SJSA1 (cell line): ENCODE measurements at places on chromosomes 5 and 9. TPM values are rescaled to one million over a fixed set of nuclear protein-coding genes. Genes with fewer than 3 reads are reported as not detected.

The PPIC gene
- total RNA-seq = 131 and 133 TPM in 2 replicates

The GKAP1 gene
- 0.37 and 19.0 TPM in 2 replicates for total RNA-seq

The LHX6 gene
- 4.6 and 6.4 TPM in 2 replicates for total RNA-seq

The NDOR1 gene
- 5.2 and 6.5 TPM in 2 replicates for total RNA-seq

The HK3 gene
- total RNA-seq = not detected in 2 replicates

The FAM78A gene
- total RNA-seq = 0.03 TPM in 1 of 2 replicates, not detected in the other

The DOCK2 gene
- 1.5 and 3.5 TPM in 2 replicates for total RNA-seq

The CYLC2 gene
- not detected in 2 replicates for total RNA-seq

The SPINK6 gene
- total RNA-seq = not detected in 2 replicates

The DMRT2 gene
- not detected in 2 replicates for total RNA-seq

The MARCOL gene
- total RNA-seq = not detected in 2 replicates

The IL33 gene
- total RNA-seq = not detected in 2 replicates

The DDX4 gene
- total RNA-seq = not detected in 2 replicates

The STOML2 gene
- 73.3 and 75.4 TPM in 2 replicates for total RNA-seq

The UCK1 gene
- 19.1 and 21.9 TPM in 2 replicates for total RNA-seq

The PCA3 gene
- not detected in 2 replicates for total RNA-seq

DNA sequence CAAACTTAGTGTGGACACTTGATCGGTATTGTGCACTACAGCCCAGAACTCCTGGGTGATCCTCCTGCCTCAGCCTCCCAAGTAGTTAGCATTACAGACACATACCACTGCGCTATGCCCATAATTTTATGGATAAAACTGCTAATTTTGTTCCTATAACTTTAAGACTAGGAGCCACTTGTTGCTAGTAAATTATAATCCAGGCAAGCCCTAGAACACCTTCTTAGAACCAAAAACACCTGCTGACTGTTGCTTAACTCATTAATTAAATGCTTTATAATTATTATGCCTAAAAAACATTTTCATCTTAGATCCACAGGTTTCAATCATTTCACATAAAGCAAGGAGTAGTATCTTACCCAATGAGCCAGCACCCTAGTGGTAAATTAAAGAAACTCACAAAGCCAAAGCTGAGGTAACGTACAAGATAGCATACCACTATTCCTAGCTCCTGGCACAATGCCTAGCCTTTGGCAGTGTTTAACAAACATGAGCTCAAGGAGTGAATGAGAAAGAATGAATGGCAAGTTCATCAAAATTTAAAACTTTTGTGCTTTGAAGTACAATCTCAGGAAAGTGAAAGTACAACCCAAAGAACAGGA is 5.4 kb downstream of the MRPS27 start:
- peak; percentile 74 for DNase-seq

DNA sequence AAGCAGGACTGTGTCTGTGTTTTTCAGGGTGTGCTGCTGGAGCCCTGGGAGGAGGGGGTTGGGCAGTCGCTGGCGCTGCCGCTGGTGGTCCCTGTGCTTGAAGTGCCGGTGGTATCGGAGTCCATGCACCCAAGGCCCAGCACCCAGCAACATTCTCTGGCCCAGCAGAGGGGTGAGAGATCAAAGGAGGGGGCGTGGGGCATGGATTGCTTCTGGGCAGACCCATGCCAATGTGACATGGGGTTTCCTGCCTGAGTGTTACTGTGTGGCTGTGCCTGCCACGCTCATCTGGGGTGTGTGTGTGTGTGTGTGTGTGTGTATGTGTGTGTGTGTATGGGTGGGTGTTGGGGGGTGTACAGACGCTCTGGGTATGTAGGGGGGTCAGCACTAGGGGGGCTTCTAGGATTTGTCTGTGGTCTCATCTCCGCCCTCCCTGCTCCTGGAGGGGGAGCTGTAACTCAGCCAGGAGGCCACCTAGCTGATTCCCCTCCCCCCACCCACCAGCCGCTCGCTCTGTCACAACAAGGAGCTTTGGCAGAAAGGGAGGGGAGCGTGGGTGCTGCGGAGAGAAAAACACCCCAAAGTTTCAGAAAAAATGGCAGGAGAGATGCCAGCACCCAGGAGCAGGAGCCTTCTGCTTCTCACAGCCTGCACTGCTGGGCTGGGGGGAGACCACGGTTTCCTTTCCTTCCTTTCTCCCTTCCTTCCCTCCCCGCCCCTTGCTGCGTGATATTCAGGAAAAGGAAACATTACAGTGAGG is 35.9 kb upstream of the HSPA9 start:
- no peak for DNase-seq

- no peak for DNase-seq
Observed at GRCh38 chr9:37100327-37100726, 20.0 kb upstream of the ZCCHC7 start.

- no peak for DNase-seq
Observed at GRCh38 chr9:92725766-92726165, 38.9 kb downstream of the BICD2 start.

- no peak for DNase-seq
Observed at GRCh38 chr5:9765419-9766140, 135.4 kb upstream of the TAS2R1 start.

DNA sequence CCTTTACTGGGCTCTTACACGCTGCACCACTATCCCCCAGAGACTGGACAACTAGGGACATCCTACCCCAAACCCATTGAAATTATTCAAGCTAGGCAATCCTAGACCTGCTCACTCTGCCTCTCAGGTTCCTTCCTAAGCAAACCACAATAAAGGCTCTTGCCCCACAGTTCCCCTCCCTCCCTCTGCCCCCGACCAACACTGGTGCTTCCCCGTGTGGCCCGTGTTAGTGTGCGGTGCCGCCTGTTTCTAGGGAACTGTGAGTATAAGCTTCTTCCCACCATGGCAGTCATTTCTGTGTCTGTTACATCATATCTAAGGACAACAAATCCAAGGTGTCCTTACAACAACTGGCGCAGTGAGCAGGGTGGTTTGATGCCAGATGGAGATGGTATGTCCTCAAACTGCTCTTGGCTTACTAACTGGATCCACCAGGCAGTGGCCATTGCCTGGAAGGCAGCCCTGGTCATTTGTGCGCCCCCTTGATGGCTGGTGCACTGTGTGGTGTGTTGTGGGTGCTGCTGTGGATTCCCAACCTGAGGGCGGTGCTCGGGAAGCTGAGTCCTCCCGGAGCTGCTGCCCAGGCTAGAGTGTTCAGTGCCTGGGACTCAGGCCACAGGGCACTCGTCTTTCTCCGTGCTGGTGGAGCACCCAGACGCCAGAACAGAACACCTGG is 8.4 kb upstream of the MXD3 start:
- DNase-seq = no peak

GRCh38 chr9:30815585-30815984 is 1568.9 kb upstream of the ACO1 start:
- DNase-seq = no peak

- no peak for DNase-seq
Observed at GRCh38 chr9:124626276-124626675, 119.1 kb upstream of the NR5A1 start.

DNA sequence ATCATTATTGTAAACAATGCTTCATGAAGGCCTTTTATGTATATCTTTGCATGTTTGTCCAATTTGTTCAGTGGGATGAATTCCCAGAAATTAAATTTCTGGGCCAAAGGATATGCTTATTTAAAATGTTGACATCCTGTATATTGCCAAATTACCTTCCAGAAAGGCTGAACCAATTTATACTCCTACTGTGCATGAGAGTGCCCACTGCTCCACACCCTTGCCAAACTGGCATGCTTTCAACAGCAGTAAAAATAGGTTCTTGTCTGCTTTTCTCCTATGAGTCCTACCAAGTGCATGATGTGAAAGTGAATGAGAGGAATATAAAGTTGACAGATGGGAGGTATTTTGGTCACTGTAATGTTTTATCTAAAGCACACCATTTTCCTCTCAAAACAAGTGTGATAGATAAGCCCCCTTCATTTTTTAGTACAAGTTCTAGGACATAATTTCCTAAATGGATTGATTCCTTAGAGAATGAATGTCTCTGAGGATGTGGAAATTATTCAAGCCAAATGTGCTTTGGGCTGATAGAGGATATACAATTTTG is 70.5 kb upstream of the ERBIN start:
- no peak for DNase-seq

DNA sequence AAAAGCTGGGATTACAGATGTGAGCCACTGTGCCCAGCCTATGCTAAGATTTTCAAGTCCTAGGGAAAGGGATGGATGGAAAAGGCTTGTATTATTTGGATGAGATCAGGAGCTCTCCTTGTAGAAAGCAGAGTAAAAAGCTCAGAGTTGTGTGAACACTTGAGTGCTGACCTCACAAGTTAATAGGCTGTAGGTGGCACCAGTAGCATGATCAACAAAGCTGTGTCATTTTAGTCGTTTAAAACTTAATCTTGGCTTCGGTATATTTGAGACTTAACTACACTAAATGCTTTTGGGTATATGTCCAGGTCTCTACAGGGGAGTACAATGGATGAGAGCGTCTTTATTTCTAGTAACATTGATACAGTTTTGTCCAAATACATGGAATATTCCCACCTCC is 264.2 kb downstream of the TMEM38B start:
- no peak for DNase-seq

GRCh38 chr5:112614986-112615385 is 122.7 kb upstream of the APC start:
- DNase-seq = no peak

DNA sequence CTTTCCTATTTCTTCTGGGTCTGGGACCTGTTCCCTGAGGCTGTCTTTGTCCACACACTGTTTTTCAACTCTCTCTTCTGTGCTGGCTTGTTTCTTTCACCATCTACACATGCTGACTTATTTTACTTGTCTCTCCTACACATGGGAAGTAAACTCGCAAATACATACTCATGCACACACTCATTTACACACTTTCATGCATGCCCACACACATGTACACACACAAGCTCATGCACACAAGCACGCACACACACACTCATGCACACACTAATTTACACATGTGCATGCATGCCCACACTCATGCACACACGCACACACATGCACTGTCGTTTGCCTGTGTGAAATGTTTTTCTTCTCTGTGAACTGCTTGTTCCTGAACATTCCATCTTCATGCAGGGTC is 169.0 kb downstream of the IRX2 start:
- DNase-seq = no peak

- no peak for DNase-seq
Observed at GRCh38 chr5:78920604-78921003, 64.5 kb downstream of the ARSB start.

GRCh38 chr9:78149702-78150291 is 86.1 kb upstream of the CEP78 start:
- no peak for DNase-seq

- DNase-seq = no peak
Observed at GRCh38 chr9:97271292-97271691, 36.2 kb upstream of the CCDC180 start.

DNA sequence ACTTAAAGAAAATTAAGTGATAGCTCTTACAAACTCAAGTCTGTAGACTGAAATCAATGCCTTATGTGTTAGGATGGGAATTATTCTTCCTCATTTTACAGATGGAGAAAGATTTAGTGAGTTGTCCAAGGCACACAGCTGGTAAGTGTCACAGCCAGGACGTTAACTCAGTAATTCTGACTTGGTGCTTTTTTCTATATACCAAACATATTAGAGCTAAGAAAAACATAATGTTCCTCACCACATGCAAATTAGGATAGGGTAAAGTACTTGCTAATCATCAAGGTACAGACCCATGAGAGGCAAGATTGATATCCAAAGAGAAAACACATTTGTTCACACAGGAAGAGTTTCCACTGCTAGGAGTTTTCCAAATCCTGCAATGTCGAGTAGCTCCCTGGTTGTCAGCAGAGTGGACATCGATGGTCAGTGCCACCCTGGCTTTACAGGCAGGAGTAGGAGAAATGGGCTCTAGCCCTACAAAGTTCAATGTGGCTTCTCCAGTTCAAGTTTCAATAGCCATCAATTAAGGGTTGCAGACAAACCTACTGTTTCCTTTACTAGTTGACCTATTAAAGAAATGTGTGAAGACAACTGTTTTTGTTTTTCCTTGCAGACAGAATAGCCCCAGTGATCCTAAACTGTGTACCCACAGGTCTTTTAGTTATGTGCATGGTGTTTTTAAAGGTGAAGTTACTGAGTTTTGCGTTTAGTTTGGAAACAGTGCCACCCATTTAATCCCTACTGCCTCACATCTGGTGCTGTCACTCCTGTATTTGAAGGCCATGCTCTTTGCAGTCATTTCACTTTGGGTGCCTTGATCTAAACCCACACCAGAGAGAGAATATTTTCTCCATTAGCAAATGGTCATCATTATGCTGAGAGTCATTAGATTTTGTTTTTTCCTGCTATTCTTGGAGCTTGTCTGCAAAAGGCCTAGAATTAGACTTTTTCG is 460.8 kb upstream of the SMARCA2 start:
- no peak for DNase-seq

GRCh38 chr9:123456011-123456410 is 100.0 kb downstream of the CRB2 start:
- no peak for DNase-seq

DNA sequence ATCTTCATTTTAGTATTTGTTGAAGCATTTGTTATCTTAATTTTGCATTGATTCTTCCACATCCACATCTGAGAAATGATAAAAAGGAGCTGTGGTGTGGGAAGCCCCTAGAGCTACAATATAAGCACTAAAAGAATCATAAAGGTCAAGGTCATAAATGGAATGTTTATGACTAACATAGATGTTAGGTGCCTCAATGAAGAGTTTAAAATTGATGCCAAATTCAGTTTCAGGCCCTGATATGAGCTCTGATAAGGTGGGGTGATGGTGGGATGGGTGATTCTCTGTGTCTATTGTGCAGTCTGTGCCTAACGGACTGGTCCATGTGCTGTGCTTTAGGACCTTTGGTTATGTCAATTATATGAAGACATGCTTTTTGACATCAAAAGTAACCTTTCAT is 61.2 kb upstream of the CAMK4 start:
- DNase-seq = no peak

DNA sequence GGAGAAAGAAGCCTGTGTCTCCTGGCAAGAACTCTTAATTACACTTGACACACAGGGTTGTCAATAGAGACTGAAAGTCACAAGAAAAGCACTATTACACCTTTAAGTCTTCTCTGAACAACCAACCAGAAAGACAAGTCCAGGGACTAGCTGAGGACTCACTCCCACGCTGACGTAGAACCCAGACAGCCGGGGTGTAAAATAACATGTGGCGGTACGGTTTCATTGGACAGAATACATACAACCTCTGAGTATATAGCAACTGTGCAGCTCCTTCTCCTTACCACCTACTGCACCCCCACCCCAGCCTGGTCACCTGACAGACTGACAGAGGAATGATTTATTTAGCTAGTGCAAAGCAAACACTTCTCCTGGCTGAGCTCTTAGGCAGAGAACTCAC is 103.4 kb upstream of the RASEF start:
- no peak for DNase-seq

GRCh38 chr9:19903076-19903475 is 114.2 kb upstream of the SLC24A2 start:
- DNase-seq = no peak
